GM23248 (cell line): ENCODE measurements at places on chromosomes 7 and 10. TPM values are rescaled to one million over a fixed set of nuclear protein-coding genes. Genes with fewer than 3 reads are reported as not detected.

DNA sequence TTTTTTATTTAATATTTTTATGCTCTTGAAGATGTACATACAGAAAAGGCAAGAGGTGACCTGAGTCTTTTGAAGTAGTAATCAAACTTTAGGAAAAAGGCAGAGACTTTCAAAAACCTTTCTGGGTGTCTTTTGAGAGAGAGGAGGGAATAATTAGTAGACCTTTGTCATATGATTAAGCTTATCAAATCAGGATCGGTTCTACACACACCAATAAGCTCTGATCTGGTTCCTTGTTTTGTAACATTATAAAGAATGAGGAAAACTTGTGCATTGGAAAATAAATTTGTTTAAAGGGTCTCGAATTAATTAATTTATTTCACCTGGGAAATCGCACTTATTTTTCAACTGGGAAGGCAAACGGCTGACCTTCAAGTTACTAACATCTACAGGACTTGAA, 11.9 kb downstream of the TWIST1 start:
- DNase-seq, result peak; percentile 63

Gene SPDYE1
- not detected in 2 replicates for total RNA-seq

DNA sequence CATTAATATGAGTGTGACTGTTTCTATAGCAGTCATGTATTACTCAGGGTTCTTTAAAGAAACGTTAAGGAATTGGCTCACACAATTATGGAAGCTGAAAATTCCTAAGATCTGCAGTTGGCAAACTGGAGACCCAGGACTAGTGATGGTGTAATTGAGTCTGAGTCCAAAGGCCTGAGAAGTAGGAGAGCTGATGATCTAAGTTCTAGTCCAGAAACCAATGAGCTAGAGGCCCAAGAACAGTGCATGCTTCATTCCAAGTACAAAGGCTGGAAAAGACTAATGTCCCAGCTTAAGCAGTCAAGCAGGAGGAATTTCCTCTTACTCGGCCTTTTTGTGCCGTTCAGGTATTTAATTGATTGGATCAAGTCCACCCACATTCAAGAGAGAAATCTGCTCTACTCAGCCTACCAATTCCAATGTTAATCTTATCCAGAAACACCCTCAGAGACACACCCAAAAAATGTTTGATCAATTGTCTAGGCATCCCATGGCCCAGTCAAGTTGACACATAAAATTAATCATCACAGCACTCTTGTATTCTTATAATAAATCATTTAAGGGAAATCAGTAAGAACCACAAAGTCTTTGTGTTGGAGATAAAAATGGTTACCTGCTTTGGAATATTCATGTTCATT, 312.1 kb downstream of the PRKG1 start:
- DNase-seq, result peak; percentile 77

Gene CDK14
- 21.2 and 24.9 TPM in 2 replicates for total RNA-seq

DNA sequence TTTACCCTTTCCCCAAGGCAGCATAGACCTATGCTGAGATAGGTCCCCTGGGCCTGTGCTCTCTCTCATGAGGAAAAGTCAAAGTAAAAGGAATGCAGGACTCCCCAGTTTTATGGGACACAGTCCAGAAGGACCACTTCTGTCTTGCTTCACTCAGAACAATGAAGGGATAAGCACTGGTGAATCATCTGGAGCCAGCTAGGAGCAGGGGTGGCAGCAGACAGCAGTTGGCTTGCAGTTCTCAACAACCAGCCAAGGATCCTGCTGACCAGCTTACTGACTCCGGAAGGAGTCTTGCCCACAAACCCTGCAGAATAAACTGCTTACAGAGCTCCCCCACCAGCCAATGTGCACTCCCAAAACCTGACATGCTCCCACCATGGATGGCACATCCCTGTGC, 152.1 kb upstream of the GHITM start:
- no peak for DNase-seq

- DNase-seq, result peak; percentile 83
Observed at GRCh38 chr7:135758531-135758932, 9.9 kb upstream of the FAM180A start.

DNA sequence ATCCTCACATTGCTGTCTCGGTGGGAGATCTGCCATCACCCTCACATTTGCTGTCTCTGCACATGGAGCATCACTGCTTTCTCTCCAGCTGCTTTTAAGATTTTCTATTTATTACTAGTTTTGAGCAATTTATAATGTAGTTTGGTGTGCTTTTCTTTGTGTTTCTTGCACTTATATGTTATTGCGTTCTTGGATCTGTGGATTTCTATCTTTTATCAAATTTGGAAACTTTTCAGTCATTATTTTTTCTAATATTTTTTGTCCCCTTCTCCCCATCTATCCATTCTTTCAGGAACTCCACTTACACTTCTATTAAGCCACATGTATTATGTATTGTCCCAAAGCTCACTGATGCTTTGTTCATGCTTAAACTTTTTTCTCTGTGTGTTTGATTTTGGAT, 108.9 kb downstream of the FOXL3 start:
- no peak for DNase-seq

DNA sequence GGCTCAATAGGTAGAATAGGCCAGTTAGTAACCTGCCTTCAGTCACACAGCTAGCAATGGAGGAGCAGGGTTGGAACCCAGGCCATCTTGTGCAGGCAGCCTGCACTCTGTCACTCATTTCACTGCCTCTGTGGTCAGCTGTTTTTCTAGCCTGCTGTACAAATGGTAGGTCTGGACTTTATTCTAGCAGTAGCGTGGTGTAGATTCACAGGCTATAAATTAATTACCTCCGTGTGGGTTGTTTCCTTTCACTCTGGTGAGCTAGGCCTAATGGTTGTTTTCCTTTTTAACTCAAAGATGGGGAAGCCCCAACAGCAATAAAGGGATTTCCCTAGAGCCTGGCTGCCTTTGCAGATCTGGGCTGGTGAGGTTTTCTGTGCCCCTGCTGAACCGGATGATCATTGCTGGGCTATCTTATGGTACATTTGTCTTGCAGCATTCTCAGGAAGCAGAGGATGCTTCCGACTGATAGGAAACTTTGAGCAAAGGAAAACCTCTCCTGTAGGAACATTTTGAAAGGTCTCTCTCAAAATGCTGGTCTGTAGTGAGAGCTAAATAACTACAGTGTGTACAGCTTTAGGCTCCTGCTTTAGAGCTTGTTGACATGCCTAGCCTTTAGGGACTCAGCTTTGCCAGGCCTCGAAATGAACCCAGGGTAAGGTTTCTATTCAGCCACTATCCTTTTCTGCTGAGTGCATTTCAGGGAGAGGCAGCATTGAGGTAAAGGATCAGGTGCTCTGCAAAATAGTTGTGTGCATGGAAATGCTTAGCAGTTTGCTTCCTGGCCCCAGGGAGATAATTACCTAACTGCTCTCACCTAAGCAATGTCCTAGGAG, 157.4 kb downstream of the ST7 start:
- DNase-seq, result no peak

Gene MLXIPL
- not detected in 2 replicates for total RNA-seq

Gene SFMBT2
- total RNA-seq, result 0.13 and 0.22 TPM in 2 replicates

GRCh38 chr7:2306688-2307087, 7.6 kb downstream of the SNX8 start:
- no peak for DNase-seq

GRCh38 chr10:552679-553078, 136.8 kb downstream of the DIP2C start:
- DNase-seq, result no peak

Gene ACSM6
- not detected in 2 replicates for total RNA-seq

DNA sequence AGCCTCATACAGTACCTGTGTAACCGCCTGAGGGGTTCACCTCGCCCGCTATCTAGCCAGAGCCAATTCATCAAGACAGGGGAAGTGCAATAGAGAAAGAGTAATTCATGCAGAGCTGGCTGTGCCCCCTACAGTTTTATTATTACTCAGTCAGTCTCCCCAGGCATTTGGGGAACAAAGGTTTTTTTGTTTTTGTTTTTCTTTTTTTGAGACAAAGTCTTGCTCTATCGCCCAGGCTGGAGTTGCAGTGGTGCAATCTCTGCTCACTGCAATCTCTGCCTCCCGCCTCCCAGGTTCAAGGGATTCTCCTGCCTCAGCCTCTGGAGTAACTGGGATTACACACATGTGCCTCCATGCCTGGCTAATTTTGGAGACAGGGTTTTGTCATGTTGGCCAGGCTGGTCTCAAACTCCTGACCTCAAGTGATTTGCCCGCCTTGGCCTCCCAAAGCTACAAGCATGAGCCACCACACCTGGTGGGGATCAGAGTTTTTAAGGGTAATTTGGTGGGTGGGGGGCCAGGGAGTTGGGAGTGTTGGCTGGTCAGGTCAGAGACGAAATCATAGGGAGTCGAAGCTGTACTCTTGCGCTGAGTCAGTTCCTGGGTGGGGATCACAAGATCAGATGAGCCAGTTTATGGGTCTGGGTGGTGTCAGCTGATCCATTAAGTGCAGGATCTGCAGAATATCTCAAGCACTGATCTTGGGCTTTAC, 116.5 kb downstream of the MARCHF5 start:
- no peak for DNase-seq

- no peak for DNase-seq
Observed at GRCh38 chr7:38322461-38322860, 49.0 kb upstream of the TARP start.

DNA sequence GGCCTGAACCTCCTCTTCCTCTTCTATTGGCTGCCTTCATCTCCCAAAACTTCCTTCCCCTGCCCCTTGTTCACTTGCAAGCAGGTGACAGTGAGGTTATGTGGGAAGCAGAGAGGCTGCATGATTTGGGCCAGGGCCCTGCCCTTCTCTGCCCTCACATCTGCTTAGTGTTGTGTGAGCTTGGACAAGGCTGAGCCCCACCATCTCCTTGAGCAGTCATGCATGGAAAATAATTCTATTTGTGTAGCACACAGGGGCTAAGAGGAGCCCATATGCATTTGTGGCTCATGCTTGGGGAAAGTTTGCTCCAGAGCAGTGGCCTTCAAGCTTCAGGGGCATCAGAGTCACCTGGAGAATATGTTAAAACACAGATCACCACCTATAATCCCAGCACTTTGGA, 26.8 kb upstream of the AQP1 start:
- DNase-seq, result no peak

Gene CHRM2
- total RNA-seq, result 3.7 and 5.2 TPM in 2 replicates

Gene LDB3
- under 0.01 and 0.11 TPM in 2 replicates for total RNA-seq

- DNase-seq, result peak; percentile 70
Observed at GRCh38 chr7:131538071-131538812, 18.2 kb downstream of the PODXL start.

- DNase-seq, result no peak
Observed at GRCh38 chr7:3616306-3616705, 315.3 kb downstream of the SDK1 start.

DNA sequence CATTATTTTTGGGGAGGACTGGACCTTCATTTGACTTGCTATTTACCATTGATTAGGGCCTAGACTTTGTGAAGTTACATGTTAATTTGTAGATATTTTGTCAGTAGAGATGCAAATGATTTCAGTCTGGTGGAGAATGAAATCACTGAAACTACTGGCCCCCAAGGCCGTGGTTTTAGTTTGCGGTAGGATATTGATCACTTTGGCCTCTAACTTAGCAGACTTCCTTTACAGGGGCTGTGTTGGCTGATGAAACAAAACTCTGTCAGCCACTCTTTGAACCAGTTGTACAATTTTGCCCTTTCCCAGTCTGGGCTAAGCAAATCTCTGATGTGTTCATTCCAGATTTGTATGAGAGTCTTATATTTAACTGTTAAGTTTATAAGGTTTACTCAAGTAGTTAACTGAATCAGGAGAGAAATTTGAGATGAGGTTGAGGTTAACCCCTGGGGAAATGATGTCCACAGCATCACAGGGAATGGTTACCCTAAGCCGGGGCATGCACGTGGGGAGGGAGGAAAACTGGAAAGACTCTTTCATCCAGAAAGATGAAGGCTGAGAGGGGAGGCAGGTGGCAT, 105.7 kb upstream of the INSIG1 start:
- no peak for DNase-seq
